ENCODE measurements at places on chromosomes 3 and 15.

DNA sequence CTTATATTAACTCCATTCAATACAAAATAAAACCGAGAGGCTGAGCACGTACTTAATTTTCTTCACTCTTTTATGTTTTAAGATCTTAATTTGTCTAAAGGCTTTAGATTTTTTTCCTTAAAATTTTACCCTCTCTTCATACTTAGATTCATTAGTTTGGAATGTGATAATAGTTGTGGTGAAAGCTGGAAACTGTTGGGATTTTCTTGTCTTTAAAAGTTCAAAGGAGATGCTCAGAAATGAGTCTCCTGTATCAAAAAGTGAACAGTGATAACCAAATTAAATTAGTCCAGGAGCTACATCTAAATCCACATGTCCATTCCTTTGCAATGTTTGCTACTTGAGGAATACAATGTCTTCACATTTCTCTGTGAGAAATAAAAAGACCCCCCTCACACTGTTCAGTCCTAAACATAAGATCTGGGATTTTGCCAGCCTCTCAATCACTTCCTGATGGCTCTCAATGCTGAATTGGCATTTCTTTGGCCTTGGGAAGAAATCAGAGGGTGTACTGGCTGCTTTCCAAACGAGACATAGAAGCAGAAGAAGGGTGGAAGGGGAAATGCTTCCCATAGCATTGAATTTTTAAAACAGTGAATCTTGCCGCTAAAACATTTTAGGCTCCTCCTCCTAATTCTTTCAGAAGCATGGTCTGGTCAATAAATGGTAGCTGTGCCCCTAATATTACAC is 245.0 kb downstream of the SHOX2 start:
- DNase-seq = no peak

DNA sequence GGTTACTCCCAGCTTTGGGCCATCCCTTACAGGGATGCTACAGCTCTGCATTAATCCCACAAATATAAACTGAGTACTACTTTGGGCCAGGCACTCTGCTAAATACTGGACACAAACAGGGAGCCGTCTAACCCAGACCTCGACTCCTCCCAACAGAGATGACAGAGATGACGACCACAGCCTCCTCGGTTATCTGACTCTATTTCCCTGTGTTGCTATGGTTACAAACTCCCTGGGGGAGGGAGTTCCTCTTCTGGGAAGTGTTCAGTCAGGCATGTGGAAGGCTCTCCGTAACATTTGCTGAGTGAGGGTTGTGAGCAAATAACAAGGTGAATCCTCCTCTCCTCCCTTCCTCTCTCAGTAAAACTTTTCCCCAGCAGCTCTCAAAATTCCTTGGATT is 6.7 kb upstream of the CMTM7 start:
- DNase-seq = no peak

GRCh38 chr3:100740207-100740606 is 30.9 kb downstream of the TFG start:
- no peak for DNase-seq

- DNase-seq = no peak
These were observed 14.6 kb downstream of the IVD start for GRCh38 chr15:40420071-40420713.

- no peak for DNase-seq
These were observed 788.7 kb upstream of the DPPA4 start for GRCh38 chr3:110126065-110126464.

DNA sequence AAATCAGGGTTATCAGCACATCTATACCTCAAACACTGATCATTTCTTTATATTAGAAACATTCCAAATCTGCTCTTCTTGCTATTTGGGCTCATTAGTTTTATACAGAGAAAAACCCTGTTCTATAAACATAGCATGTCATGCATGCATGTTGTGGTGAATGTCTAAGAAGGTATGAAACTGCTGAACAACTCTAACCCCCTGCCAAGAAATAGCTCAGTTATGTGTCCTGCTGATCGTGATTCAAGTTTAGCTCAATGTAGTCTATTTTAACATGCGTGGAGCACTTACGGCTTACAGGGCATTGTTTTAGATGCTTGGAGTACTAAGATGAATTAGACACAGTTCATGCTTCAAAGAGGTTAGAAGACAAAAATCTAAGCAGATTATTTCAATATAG is 35.8 kb downstream of the MYH15 start:
- no peak for DNase-seq

GRCh38 chr15:58308742-58309355 is 122.9 kb upstream of the LIPC start:
- no peak for DNase-seq

- DNase-seq = no peak
These were observed 61.3 kb upstream of the TAMM41 start for GRCh38 chr3:11907667-11908660.

- DNase-seq = no peak
These were observed at the start of gene BDH1 for GRCh38 chr3:197555281-197556261. Gene BDH1 (minus strand): TSS chr3:197555968. CDS start chr3:197546443, 9,525 bp downstream.

DNA sequence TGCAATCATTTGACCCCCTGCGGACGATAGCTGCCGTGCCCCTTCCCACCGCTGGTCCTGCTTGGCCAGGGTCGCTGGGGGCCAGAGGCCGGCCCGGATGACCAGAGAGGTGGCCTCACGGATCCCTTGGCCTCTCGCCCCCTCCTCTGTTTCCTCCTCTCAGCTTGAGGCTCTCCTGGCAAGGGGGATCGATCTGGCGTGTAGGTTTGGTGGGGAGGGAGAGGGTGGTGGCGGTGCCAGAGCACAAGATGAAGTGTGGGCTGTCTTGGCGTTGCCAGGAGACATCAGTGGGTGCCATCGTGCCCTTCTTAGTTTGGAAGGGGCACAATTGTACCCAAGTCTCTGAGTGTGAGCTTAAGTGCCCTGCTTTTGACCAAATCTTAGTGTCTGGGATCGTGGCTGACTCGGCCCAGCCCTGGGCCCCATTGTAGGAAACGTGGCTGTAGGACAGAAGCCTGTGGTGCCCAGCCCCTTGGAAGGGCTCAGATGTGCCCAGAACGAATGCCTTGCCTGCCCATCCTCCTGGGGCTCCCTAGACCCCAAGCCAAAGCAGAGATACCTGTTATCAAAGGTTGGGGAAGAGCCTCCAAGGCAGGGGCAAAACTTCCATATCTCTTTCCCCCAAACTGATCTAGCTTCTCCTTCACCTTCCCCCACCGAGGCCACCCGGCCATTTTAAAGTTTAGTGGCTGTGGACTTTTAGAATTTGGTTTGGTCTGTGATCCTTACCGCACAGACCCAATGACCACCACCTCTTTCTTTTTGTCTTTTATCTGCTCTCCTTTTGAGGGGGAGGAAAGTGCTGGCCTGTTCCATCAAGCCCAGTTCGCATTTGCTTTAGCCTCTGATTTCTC is 14.4 kb downstream of the NR2F2 start:
- no peak for DNase-seq

- DNase-seq = no peak
These were observed 38.6 kb downstream of the ONECUT1 start for GRCh38 chr15:52751522-52751921.

- DNase-seq = no peak
These were observed 15.6 kb downstream of the FRMD4B start for GRCh38 chr3:69370156-69370883.

DNA sequence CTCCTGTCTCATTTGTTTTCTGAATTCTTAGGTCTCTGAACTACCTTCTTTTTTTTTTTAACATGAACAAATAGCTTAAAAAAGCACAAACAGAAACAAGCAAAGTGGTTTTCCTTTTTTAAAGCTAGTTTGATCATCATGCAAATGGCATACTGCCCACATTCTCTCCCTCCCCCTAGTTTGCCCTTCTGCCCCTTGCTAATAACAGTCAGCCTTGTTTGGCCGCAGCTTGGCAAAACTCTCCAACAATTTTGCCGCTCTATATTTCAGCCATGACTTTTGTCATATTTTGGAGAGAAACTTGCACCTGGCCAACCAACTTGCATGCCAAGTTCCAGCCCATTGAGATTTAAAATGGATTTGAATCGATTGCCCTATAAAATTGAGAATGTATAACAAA is 666.0 kb upstream of the NR2F2 start:
- no peak for DNase-seq

GRCh38 chr15:41897363-41897799 is 3.5 kb upstream of the SPTBN5 start:
- no peak for DNase-seq

GRCh38 chr3:30680789-30681648 is 74.6 kb downstream of the TGFBR2 start:
- DNase-seq = no peak

DNA sequence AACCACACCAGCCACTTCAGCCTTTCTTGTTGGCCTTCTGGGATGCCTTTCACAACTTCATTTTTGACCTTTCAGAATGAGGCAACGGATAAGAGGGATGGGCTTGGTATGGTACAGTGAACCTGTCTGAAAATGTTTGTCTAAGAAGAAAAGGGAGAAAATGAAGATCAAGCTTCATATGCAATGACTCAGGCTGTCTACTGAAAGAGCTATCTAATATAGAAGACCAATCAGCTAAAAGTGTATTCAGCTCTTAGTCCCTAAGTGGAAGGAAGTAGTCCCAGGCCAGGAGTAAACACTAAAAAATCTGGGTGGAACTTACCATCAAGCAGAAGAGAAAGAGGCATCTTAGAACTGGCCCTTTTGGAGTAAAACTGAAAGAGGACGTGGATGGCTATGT is 12.2 kb upstream of the UPK1B start:
- DNase-seq = no peak

- DNase-seq = no peak
These were observed 246.9 kb upstream of the AGTR1 start for GRCh38 chr3:148450819-148451218.

GRCh38 chr15:74511583-74511982 is 29.4 kb upstream of the ARID3B start:
- no peak for DNase-seq

GRCh38 chr15:57118013-57118799 is 199.8 kb downstream of the TCF12 start:
- no peak for DNase-seq

DNA sequence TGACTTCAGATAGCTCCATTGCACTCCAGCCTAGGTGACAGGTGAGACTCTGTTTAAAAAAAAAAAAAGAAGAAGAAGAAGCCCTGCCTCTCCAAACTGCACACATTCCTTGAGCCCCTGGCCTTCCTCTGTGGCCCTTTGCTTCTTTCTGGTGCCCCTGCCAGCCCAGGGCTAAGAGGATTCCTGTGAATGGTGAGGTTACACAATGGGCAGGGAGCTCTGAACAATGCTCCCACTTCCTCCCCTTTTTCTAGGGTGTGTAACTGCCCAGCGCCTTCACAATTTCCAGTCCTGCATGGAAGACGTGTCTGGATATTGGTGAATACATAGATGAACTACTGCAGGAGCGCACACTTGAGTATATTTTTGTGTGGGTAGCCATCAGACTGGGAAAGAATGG is 3.6 kb upstream of the AMOTL2 start:
- no peak for DNase-seq

DNA sequence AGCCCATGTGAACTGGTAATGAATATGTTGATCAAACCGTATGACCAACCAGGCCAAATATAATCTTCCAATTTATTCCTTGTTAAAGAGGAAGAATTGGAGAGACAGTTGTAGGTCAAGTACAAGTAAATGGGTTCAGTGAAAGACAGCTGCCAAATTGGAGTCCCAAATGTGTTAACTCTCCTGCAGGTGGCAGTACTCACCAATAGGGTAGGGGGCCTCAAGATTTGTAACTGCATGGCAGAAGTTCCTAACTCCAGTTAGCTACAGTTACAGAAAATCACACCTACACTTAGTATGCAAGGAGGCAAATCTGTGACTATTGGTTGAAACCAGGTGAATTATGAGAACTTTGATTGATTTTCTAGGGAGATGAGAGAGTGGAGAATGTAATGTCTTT is 278.0 kb downstream of the ZBBX start:
- DNase-seq = no peak

DNA sequence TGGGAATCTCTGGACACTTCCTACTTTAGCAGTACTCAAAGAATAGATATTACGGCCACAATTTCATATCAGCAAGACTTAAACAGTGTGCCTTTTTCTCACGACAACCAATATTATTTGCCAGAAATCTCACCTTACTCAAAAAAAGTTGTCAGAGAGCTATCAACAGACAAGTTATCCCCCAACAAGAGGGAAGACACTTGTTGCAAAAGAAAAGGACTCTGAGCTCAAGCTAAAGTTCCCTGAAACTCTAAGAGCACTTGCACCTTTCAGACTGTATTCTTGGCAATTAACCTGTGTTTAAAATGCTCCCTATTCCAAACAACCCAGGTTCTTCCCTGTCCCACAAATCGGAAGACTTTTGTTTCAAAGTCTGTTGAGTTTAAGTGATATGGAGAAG is 4.5 kb downstream of the LRIG1 start:
- DNase-seq = no peak

GRCh38 chr15:63277893-63278456 is 570 bp downstream of the APH1B start:
- DNase-seq = no peak
